Right ventricle myocardium superior (tissue), 1 donor: ENCODE measurements at places on chromosomes 13 and 19.

DNA sequence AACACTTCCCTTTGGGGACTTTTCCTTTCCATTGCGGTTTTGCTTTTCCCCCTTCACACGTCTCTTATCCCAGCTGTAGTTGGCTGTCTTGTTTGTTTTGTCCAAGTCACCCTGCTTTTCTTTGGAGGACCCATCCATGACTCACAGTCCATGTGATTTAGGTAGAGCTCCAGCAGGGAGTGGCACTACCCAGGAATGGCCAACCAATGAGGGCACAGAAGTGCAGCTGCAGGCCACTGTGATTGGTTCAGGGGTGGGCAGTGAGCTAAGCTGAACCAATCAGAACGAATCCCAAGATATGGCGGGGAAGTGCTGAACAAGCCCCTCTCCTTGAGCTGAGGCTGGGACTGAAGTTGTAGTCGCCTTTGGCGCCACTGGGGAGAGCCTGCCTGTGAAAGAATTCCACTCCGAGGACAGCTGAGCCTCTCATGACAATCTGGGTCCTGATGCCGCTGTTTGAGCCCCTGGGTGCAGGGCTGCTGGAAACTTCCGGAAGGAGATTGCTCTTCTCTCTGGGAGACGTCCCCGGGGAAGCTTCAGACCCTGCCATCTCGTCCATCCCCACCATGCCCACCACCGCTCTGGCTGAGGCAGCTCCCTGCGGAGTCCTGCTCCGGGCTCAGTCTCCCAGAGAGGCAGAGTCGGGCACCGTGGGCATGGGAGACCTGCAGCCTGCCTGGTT, 62.9 kb upstream of the URI1 start:
- DNase-seq: no peak

DNA sequence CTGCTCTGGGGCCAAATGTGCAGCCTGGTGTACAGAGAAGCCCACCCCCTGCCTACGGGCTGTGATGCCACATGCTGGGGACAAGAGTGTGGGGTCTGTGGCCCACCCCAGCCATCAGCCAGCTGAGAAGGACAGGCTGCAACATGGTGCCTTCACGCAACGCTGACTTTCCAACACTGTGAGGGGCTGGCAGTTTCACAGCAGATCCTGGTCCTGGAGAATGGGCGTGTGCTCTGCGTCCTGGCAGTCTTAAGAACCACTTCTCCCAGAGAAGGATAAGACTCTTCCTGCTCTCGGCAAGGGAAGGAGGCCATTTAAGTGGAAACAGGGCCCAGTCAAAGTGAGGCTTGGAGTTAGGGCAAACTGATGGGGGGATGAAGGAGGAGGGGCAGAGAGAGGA, 4.6 kb downstream of the LRRC4B start:
- no peak for DNase-seq

DNA sequence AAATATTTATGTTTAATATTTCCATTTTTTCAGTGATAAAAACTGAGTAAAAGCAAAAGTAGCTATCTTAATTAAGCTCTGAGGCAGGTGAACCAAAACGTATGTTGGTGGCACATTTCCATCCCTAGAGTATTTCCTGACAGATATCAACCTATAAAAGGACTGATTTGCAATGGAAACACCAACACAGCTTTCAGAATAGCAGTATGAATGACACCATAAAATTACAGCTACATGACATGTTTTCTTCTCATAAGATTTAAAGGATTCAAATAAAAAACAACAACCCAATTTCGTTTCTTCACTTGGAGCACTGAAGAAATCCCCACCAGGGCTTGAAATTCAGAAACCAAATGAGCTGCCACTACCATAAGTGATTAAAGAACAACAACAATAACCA, 194.4 kb downstream of the RFC3 start:
- DNase-seq: no peak

DNA sequence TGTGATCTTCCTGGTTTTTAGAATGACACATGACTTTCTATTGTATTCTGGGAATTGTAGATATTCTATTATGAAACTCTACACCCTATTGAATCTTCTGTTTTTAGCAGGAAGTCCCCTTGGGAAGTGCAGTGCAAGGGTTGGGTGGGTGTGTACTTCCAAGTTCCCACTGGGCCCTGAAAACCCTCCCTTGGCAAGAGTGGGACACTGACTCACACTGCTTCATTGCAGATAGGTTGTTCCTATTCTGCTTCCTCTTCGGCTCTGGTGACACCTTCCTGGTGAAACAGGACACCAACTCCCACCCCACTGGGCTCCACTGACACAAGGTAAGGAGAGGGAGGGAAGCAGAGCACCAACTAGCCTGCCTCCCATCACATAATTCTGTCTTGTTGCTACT, 121.8 kb downstream of the KCTD12 start:
- peak; percentile 73 for DNase-seq

DNA sequence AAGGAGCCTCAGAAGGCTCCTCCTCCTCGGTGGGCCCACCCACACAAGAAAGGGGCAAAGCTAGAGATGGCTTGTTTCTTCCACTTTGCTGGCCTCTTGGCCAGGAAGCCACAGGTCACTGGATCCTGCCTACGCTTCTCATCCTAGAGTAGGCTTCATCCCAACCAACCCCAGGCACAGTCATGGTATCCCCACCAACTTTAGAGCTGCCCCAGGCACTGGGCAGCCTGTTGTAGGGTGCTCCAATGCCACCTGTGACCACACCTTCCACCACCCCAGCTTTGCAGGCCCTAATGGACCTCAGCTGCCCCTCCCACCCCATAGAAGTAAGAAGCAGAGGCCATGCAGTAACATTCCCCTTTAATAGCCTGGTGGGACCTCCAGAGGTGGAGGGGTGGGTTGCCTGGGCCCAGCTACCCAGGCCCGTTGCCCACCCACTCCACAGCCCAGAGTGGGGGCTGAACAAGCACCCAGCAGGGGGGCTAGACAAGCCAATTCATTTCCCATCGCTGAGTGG, 522 bp upstream of the CHMP2A start:
- no peak for DNase-seq

DNA sequence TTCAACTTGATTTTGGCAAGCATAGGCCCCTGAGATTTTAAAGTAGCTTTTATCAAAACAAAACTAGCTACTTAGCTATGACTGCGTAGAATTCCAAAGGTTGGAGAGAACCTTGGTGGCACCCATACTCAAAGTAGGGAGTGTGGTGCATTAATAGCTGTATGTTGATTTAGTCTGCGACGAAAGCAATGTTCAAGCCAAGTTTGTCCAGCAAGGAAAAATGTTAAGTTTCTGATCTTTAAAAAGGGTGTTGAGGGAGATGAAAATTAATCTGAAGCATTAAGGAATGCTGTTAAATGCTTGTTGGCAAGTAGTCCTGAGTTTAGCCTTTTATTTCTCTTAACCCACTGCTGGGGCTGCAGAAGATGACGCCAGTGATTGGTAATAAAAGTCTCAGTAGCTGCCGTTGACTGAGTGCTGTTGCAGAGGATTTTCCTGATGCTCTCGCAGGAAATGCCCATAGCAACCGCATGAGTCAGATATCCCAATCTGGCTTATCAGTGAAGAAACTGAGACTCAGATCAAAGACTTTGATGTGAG, 75.9 kb upstream of the RNF113B start:
- no peak for DNase-seq

GRCh38 chr13:110448677-110449076, 112.8 kb downstream of the RAB20 start:
- no peak for DNase-seq

DNA sequence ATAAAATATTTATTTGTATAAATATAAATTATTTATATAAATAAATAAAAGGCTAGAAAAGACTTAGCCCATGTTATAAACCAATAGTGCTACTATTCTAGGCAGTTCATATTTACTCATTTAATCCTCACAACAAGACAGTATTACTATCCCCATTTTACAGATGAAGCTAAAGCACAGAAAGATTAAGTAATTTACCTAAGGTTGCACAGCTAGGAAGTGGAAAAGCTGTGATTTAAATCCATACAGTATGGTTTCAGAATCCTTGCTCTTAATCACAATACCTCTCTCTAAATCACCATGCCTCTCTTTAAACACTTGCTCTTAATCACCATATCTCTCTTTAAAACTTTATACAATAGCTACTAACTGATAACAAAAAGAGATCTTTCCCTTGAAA, 13.8 kb downstream of the SPRYD7 start:
- no peak for DNase-seq

GRCh38 chr13:44543369-44543768, 32.8 kb downstream of the TSC22D1 start:
- no peak for DNase-seq

GRCh38 chr13:55992145-55992544, 1148.6 kb upstream of the PRR20A start:
- no peak for DNase-seq

DNA sequence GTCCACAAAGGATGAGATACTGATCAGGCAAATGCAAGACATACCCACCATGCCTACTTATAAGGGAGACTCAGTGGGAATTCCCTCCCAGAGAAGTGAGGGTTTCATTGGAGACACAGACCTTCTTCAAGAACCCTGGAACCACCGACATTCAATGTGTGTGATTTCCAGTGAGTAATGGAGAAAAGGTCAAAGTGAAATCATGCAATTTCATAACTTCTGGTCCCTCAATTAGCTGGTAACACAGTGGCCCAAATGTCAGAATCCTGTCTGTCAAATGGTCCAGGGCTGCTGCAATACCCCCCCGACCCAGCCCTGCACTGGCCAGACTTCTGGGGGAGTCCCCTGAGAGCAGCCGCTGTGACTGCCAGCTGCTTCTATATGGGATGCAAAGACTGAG, 4.7 kb upstream of the METTL21C start:
- DNase-seq: no peak

DNA sequence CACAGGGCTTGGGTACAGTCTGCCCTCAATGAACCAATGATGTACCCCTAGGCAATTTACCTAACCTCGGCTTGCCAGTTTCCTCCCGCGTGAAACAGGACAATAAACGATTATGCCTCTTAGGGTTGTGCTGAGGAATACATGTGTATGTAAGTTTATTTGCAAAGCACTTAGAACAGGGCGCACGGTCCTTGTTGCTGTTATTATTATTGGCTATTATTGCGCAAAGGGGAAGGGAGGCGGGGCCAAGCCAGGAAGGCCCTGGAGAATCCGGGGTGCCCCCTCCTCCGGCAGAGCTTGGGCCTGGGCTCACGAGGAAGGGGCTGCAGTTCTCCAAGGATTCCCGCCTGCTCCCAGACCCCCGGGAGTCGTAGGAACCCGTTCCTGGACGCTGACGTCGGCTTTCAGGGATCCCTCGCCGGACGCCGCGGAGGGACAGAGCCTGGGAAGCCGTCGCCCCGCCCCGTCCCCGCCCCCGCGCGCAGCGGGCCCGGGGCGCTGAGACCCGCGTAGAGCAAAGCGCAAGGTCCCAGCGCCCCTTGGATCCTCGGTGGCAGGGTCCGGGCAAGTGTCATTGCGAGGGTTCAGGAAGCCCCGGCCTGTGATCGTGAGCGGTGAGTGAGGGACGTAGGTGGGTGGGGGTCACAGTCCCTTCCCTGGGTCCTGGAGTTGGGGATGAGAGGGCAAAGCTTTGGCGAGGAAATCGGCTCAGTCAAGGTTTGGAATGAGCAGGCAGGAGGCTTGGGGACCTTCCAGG, at the start of gene TMEM91:
Gene TMEM91, plus strand, starts transcription at position 293 of the 757 bp plus-strand sequence. CDS start 1,777 bp downstream, outside the sequence.
- peak; percentile 66 for DNase-seq

DNA sequence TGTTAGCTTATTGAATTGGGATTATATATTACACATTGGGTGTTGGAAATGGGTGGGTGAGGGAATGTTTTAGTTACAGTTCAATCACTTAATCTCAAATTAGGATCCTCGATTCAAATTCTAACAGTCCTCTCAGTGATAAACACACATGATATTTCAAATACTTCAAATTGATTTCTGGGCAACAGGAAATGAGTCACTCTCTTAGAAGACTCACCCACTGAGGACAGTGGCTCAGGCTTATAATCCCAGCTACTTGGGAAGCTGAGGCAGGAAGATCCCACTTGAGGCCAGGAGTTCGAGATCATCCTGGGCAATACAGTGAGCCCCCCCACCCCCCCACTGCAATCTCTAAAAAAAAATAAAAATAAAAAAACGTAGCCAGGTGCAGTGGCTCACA, 435.3 kb downstream of the KLF12 start:
- no peak for DNase-seq

- DNase-seq: no peak
Measured at GRCh38 chr13:54733639-54734038, 1705.0 kb downstream of the OLFM4 start.

- no peak for DNase-seq
Measured at GRCh38 chr13:104389691-104390090, 1323.5 kb upstream of the SLC10A2 start.

DNA sequence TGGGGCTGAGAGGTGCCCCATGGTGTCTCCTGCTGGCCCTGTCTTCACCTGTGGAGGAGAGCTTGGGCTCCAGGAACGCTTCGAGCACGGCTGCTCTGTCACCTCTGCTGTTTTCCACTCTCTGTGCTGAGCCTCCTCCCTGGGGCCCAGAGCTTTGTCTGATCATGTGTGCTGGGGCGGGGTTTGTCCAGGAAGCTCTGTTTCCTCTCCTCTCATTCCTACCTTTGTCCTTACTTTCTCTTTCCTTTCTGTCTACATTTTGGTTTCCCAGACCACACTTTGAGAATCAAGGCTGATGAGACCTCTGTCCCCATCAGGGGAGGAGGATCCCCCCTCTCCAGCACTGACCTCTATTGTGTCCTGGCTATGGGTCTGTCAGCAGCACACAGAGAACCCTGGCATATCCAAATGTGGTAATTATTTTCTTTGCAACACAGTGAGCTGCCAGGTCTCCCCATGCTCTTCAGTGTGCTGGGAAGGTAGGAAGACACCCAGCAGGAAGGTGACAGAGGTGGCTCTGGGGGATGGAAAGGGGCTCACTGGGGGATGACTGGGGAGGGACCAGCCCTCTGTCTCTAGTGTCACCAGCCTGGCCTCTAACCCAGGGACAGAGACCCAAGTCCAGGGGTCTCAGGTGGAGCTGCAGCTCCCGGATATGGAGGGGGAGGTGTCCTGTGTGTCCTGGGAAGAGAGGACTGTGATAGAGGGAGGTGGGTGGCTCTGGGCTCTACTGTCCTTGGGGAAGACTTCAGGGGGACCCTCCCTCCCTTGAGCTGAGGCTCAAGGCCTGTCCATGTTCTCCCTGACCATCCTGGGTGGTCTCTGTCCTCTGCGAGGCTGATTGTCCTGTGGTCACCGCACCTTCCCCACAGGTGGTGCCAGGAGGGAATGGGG, at the start of gene CEACAM1:
Gene CEACAM1, minus strand, starts transcription at position 128 of the 894 bp plus-strand sequence. Its CDS starts 107 bp downstream, at position 21.
- peak; percentile 61 for DNase-seq

- no peak for DNase-seq
Measured at GRCh38 chr13:45335397-45336024, 5.5 kb downstream of the TPT1 start.

- DNase-seq: no peak
Measured at GRCh38 chr19:20482721-20483120, 82.9 kb downstream of the ZNF737 start.

DNA sequence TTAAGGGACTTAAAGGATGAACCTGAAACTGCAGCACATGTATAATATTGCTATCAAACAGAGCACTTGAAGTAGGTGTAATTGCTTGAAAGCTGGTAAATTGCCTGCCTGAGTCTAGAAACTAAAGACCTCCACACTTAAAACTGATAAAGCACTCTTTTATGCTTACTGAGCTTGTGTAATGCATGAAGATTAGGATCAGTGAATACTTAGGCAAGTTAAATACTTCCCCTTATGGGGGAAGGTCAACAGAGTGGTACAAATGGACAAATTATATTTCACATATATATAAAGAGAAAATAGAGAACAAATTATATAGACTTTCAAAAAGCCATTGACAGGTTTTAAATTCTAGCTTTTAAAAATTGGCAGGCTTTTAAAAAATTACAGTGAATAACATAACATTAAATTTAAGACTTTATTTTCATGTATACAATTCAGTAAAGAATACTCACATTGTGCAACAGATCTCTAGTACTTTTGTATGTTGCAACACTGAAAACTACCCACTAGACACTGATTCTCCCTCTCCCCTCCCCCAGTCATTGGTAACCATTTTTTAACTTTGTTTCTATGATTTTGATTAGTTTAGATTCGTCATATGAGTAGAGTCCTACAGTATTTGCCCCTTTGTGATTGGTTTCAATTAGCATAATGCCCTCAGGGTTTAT, 23.9 kb downstream of the PIBF1 start:
- DNase-seq: no peak
